H7 (cell line): ENCODE measurements at places on chromosomes 3 and 15.

DNA sequence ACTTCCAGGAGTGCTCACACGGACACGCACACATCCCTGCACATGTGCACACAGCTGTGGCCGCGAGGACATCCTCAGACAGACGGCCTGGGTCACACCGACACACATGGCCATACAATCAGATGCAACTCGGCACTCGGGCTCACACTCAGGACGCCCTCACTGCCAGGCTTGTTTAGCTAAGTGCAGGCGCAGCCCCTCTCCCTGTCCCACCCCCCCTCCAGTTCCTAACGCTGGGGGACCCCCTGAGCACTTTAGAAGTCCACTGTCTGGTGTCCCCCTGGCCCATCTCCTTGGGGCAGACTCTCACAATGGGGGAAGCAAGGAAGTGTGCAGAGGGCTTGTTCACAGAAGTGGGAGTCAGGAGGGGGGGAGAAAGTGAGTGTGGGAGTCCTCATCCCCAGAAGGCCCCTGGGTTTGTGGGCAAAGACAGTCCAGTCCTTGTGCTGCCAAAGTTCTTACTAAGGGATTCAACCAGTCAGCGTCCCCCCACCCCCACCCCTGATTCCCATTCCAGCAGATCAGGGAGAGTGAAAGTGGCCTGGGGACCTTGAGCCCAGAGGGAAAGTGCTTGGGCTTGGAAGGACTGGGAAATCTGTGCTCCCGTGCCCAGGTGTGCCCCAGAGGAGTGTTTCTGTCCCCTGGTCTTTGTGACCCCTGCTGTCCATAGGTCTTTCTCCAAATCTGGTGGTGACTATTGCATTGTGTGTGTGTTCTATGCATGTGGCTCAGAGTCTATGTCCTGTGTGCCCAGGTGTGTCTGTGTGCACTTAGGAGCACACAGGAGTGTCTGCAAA lies 767 bp upstream of the GATA2 start:
- peak; percentile 64 for DNase-seq

DNA sequence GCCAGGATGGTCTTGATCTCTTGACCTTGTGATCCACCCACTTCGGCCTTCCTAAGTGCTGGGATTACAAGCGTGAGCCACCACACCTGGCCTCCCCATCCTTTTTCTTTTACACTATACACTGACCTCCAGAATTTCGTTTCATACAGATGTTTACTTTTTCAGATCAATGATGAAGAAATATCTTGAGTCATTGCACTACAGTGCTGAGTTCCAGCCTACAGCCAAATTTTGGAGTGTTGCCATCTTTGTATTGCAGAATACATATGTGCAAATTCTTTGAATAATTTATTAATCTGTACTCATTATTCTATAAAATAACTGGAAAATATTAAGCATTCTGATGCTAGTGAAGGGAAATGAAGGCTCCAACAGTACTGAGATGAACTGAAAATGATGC lies 12.5 kb downstream of the ZPLD1 start:
- no peak for DNase-seq

- no peak for DNase-seq
Measured at GRCh38 chr3:127680798-127681221, 8.1 kb downstream of the ABTB1 start.

GRCh38 chr3:45936261-45936660 lies 7.0 kb upstream of the CXCR6 start:
- DNase-seq, result no peak

DNA sequence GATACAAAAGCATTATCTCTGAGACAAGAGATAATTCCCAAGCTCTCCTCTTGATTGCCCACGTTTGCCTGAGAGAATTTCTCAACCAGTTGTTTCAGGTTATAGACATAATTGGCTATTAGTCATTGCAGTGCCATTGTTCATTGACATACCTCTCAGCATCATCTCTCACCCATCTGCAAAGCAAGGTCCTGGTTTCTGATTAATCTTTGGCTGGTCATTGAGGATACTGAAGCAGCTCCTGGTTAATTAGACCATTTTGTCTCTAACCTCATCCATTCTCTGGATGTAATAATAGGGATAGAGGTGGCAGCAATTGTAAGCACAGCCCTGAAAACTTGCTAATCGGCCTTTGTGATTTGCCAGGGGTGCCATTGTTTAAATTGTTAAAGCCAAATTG lies 104.2 kb downstream of the CNTN6 start:
- DNase-seq, result no peak

GRCh38 chr15:55991802-55992768 lies 1.3 kb downstream of the NEDD4 start:
- DNase-seq, result no peak

GRCh38 chr15:97978401-97979139 lies 18.1 kb downstream of the ARRDC4 start:
- no peak for DNase-seq

DNA sequence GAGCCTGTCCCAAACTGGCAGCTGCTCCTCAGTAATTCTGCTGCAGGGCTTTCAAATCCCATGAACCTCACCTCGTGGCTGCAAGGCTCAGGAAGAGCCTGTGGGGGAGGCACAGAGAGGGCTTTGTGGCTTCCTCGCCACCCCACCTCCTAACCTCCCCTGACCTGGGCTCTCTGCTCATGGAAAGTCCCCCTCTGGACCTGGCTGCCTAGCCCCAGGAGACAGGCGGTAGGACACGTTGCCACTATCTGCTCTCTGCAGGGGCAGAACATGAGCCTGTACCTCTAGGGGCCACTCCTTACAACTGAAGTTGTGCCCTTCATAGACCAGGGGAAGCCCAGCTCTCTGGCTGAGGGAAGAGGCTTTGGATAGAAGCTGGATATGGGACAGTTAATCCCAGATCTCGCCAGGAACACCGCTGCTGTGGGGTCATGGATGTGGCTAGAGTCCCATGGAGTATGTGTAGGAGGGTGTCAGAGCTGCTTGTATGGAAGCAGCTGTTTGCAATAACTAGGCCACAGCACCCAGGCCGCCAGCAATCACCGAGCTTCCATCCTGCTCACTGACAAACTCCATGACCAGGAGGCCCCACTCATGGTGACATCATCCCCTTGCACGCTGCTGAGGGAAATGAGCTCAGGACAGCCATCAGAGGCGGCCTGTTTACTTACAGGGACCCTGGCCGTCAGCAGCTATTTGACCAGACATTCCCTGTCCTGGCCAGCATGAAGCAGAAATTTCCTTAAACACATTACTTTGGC lies 34.0 kb upstream of the CILP start:
- DNase-seq, result no peak

- no peak for DNase-seq
Measured at GRCh38 chr3:30011237-30011803, 595.1 kb upstream of the TGFBR2 start.

DNA sequence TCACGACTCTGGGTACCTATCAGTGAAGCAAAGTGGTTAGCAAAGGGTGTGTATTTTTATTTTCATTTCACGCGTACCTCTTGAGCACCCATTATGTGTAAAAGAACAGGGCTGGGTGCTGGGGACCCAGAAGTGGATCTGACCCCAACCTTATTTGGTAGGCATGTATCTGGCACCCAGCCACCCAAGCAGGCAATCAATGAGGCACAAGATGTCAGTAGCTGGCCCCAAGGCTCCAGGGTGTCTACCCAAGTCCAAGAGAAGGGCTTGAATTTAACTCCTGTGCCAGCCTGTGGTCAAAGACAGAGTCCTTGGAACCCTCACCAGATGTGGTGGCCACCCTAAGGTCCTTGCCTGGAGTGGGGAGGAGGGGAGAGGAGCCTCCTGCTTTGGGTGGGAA lies 5.7 kb downstream of the PLEKHO2 start:
- DNase-seq, result no peak

DNA sequence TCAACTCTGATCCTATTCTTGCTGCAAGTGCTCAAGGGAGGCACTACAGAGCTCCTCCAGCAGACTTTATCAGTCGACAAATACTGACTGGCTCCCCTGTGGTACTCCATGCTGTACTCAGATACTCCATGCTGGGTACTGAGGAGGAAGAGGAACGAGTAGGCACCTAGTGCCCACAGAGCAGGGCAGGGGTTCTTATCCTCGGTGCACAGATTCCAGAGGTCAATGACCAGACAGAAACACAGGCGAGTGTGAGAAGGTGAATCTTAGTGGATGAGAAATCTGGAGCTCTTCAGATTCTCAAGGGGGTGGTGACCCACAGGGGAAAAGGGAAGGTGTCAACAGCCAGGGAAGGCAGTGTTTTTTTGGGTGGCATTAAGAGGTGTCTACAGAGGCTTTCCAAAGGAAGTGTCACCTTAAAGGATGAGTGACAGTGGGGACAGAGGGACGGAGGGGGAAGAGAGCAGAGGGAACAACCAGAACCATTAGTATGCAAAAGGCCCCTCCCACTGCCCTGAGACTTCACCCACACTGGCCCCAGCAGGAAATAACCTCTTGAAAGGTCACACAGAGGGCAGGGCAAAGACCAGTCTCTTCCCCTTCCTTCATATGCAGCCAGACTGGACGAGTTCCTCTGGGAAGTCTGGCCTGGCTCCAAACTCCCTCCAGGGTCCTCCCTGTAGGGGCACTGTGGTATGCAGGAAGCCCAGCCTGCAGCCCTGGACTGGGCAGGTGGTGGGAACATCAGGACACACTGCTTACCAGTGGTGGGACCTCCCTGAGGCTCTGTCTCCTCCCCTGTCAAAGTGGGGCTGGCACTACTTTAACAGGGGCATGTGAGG lies 27.5 kb downstream of the CCDC12 start:
- DNase-seq, result no peak

DNA sequence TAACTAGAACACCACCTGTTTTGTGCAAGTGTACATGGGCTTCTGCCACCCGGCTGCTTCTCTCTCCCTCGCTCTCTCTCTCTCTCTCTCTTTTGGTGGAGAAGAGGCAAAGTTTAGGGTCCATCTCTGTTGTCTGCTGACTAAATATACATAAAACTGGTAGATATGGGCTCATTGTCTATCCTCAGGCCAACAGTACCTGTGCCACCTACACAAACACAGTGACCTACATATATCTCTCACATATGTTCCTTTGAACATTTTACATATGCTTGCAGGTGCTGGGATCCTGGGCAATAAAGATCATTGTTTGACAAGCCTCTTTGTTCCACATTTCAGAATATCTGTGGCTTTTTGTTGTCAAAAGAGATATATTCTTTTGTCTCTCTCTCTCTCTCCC lies 256.3 kb upstream of the KCNH8 start:
- no peak for DNase-seq

GRCh38 chr15:91824256-91824655 lies 29.3 kb upstream of the SLCO3A1 start:
- no peak for DNase-seq

DNA sequence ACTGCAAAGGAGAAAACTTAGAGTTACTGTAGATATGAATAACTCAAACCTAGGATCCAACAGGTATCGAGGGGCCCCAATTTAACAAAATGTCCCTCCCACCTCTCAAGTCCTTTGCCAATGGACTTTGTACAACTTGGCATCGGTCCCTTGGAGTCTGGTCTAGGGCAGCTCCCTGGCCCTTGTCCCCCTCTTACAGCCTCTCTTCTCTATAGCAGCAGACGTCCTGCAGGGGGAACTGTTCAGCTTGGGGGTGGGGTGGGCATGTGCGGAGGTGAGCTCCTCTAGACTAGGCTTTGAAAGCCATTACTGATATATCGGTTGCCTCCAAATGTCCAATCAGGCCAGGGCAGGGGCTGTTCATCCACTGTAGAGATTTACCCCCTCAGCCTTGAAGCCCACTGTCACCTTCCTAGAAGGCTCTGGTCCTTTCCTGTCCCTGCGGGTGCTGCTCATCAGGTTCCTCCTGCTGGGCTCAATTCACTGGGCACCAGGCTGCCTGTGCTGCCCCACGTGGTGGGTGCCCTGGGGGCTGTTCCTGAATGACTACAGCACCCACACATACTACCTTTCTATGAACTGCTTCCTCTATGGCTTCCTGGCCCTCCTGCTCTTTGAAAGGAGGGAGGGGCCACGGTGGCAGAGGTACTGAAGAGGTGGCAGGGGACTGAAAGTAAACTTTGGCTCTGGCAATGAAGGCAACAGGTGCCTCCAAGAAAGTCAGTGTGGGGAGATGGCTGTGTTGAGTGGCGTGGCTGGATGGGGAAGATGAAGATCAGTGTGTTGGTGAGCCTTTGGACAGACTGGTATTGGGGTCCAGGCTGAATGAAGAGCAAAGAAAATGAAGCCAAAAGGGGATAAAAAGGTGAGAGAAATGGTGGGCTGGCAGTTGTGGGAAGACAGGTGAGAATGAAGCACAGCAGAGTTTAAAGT lies 78.8 kb upstream of the MEX3B start:
- DNase-seq, result peak; percentile 52

- no peak for DNase-seq
Measured at GRCh38 chr3:97765336-97765735, 778 bp downstream of the ARL6 start.

DNA sequence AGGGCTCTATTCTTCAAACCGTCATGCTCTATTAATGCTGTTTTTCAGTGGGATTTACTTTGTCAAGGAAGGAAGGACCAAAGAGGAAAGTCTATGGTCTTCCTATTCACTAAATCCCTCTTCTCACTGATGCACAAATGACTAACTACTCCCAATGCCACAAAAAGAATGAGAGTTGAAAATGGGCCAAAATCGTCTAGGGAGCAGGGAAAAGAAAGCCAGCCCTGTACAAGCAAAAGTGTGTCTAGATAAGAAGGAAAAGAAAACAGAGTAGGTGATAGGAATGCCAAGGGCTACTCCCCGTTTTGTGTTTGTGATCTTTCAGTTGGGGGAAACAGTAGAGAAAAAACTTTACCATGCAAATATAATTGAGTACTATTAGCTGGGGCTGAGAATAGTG lies 97.2 kb upstream of the TMCO5A start:
- DNase-seq, result no peak

GRCh38 chr3:159866201-159866746 lies 122.4 kb upstream of the IL12A start:
- DNase-seq, result no peak

GRCh38 chr15:43538091-43538490 lies 20.7 kb downstream of the MAP1A start:
- DNase-seq, result no peak

GRCh38 chr15:39327005-39327730 lies 253.7 kb upstream of the THBS1 start:
- no peak for DNase-seq

- no peak for DNase-seq
Measured at GRCh38 chr3:129524081-129524480, 4.4 kb upstream of the RHO start.

DNA sequence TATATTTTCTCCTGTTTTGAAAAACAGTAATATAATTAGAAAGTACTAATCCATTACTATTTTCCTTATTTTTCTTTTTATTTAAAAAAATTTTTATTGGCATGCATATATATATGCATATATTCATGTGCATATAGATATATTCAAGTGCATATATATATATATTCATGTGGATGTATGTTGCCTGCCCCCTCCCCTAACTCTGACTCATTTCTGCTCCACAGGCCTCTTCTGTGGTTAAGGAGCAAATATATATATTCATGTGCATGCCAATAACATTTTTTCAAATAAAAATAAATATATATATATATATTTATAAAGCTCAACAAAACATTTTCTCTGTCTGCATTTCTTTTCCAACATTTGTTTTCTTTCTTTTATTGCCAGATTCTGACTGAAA lies 13.6 kb upstream of the CORO2B start:
- DNase-seq, result no peak

DNA sequence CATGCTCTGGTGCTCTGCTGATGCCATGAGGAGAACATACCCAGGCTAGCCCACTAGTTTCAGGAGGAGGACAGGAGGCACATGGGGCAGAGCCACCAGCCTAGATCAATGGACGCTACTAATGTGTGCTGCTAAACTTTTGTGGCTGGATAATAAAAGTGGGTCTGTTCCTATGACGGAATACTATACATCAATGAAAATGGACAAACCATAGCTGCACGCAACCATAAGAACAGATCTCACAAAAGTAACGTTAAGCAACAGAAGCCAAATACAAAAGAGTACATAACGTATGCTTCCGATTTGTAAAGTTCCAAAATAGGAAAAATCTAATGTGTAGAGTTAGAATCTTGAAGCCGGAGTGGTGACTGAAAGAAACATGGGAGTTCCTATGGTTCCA lies 11.5 kb downstream of the B4GALT4 start:
- DNase-seq, result no peak
